ENCODE measurements at places on chromosomes 12 and 14.

DNA sequence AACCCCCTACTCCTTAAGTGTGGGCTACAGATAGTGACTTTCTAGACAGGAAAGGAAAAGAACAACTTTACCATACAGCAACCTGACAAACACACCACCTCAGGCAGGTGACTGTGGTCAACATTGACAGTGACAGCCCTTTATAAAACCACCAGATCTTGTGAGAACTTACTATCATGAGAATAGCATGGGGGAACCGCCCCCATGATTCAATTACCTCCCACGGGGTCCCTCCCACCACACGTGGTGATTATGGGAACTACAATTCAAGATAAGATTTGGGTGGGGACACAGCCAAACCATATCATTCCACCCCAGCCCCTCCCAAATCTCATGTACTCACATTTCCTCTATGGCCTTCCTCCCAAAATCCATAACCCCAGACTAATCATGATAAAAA lies 16.3 kb downstream of the OR10P1 start:
- no peak for DNase-seq

GRCh38 chr12:45204757-45205156 lies 11.1 kb upstream of the ANO6 start:
- no peak for DNase-seq

DNA sequence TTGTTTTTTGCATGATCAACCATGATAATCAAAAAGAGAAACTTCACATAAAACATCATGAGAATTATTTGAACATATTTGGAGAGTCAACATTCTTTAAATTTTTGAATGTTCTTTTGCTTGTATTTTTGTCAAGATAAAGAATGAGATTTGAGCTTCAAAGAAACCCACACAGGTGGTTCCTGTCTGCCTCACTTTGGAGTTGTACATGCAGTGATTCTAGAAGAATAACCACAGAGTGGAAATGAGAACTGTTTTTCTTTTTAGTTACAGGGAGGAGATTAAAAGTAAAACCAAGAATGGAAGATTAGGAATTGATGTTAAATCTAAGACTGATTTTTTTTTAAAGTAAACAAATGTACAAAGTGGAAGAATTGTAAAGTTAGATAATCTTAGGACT lies 2.3 kb upstream of the ZNF705A start:
- no peak for DNase-seq

- DNase-seq = peak; percentile 99
Observed at GRCh38 chr12:130871286-130872178, at the start of gene RAN. Gene RAN (plus strand): TSS chr12:130872066. CDS start chr12:130872594, 528 bp downstream.

DNA sequence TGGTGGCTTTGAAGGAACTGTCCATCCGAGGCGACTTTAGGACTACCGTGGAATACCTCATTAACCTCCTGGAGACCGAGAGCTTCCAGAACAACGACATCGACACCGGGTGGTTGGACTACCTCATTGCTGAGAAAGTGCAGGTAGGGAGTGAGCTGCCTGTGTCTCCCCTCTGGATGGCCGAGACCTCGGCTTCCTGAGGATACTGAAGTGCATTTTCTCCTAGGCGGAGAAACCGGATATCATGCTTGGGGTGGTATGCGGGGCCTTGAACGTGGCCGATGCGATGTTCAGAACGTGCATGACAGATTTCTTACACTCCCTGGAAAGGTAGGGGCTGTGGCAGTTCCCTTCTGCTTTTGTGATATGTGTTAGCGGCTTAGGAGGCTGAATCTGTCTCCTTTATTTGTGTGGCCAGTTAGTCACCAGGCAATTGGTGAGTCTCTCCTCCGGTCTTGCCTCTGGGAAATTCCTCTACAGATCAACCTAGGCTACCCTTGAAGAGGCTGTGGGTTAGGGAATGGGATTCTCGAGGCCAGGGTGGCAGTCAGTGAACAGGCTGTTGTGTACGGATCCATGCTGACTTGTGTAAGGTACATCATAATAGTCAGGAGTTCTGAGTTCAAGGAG lies 75.3 kb downstream of the ACACB start:
- no peak for DNase-seq

GRCh38 chr12:46526233-46526632 lies 153.7 kb upstream of the SLC38A2 start:
- no peak for DNase-seq

DNA sequence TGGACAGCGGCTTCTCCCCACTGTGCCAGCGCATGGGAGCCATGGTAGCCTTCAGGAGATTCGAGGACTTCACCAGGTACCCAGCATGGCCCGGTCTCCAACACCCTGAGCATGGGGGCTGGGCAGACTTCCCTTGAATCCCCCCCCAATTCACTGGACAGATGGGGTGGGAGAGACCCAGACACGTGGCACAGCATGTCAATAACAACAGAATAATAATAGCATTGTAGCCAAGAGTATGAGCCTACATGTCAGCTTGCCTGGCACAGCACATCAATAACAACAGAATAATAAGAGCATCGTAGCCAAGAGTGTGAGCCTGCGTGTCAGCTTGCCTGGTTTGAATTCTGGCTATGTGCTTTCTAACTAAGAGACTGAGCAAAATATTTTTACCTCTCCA lies 76.4 kb downstream of the FOXN4 start:
- no peak for DNase-seq

DNA sequence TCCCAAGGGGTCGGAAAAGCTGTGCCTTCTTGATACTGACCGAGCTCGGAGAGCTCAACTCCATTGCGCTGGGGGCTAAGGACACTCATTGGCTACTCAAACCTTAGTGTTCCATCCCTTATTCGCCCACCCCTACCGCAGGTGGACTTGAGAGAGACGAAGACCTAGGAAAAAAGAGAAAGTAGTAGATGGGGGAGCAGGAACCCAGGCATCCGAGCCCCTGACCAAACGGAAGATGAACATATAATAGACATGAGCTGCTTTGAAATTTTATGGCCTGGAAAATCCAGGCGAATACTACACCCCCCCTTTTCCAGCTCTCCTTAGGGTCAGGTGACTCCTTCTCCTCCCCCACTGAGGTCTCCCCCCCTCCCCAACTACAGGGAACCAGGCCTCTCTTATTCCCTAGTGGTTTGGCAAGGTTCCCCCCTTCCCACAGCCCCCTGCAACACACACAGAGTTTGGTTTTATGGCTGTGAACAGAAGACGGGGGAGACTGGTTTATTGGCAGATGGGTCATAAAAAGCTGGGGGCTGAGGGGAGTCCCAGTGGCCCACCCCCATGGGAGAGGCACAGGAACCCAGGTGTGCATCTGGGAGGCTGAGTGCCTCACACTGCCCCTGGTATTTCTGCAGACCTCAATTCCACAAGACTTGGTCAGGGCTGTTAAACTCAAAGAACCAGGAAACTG lies 1.6 kb downstream of the GDF11 start:
- DNase-seq = no peak

GRCh38 chr12:103986829-103987228 lies 21.2 kb downstream of the TDG start:
- DNase-seq = no peak

- no peak for DNase-seq
Observed at GRCh38 chr12:97701901-97702300, 239.3 kb downstream of the RMST start.

- no peak for DNase-seq
Observed at GRCh38 chr14:96631621-96632362, 129.6 kb downstream of the PAPOLA start.

DNA sequence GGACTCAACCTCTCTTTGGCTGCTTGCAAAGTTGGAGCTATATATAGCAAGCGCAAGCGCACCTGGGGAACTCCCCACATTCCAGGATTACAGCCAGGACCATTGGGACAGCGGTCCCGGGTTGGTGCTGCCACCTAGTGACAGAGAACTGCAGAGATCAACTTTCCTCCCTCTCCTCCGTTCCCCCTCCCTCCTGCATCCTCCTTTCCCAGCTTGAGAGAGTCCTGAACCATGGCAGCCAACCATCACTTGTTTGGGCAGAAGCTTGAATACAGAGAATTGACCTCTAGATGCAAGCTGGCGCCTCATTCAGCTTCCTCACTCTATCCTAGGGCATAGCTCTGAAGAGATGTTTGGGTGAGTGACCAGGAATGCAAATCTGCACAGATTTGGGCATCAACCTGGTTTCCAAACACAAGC lies 17.4 kb upstream of the FLVCR2 start:
- DNase-seq = peak; percentile 61

DNA sequence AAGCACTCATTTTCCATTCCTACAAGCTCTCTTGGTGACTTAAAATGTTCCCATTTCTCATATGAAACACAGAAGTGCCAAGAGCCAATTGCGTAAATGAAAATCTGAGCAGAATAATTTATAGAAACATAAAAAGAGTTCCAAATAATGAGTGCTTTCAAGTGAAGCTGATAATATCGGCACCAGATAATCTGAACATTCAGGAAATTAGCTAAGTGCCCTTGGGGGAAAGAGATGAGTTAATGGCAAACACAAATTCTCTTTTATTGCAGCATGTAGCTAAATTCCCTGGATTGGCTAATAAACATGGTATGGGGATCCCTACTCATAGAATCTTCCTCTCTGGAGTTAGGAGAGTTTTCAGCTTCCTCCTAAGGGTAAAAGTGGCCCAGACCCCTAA lies 46.7 kb downstream of the DAD1 start:
- DNase-seq = no peak

DNA sequence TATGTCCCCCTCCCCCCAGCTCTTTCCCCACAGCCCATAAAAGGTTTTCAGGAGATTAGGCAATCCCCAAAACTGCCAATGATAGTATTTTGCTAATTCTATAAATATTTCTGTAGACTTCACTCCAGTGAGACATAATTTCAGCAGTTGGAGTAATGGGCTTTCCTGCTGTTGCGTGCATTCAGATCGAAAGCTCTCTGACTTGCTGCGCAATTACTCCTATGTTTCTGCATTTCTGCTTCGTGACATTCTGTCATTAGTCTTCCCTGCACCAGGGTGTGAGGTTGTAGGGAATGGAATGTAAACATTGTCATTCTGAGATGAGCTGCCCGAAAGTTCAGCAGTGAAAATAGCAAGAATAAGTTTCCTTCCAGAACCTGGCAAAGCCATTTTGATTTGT lies 58.2 kb downstream of the SAMD4A start:
- no peak for DNase-seq

DNA sequence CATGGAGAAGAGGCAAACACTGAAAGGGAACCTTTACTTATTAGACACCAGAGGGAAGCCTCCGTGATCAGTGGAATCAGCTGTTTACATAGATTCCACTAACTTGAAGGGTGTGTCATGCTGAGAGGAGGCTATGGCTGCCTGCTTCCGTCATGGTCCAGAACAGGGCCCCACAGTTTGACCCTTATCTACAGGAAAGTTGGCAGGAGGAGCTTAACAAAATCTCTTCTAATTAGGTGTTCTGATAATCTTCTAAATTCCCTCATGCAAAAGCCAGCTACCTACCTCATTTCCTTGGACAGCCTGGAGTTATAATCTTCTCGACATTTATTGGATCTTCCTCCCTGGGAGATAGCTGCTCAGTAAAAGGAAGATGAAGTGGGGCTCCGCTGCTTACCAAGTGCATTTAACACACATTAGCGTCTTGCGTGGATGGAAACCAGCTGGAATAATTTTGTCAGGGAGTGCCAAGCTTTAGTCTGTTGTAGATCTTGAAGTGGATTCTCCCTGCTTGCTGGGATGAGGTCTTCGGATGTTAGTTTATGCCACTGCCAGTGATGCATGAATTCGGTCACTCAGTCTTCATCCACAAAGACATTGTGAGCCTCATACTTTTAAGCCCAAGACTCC lies 171.0 kb downstream of the PAH start:
- no peak for DNase-seq

DNA sequence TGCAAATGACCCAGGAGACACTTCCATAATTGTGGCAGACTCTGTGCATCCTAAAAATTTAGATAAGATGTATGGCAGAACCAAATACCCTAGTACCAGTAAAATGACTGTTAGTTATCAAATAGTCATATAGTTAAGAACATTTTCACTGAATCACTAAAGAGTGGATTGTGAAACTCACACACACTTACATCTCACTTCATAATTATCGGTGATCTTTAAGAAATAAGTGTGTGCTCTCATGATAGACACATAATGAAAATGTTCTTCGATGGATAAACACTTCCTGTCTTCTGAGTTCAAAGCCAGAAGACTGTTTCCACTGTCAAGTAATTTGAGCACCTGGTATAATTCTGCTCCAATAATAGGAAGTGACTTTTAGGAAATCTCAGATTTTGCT lies 19.1 kb upstream of the KLRB1 start:
- no peak for DNase-seq

DNA sequence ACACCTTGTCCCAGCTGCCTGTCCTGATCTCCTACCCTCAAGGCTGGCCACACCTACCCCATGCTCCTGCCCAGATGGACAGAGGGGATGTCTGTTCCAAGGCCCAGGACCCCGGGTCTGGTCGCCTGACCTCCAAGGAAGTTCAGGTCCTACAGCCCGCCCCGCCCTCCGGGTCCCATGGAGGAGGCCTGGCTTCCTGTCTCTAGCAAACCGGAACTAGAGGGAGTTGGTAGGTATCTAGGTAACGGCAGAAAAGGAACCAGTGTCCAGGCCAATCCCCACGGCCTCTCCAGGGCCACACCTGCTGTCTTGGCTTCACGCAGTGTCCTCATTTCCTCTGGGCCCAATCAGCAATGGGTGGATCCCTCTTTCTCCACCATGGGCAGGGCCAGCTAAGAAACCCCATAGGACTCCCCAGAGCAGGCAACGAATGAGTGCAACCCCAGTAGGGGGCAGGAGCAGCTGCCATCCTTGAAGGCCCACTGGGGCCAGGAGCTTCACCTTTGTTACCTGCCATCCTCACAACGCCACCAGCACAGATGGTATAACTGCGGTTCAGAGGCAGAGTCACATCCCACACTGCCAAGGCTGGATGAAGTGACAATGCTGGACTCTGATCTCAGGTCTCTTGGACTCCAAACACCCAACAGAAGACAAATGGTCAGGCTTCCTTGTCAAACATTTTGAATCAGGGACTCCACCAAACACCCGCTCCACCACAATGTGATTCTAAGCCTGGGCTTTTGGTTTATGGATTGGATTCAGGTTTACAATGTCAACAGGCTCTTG lies 25.1 kb upstream of the RPLP0 start:
- peak; percentile 81 for DNase-seq

GRCh38 chr14:39432619-39433451 lies 602 bp upstream of the FBXO33 start:
- peak; percentile 75 for DNase-seq

GRCh38 chr14:93039649-93040315 lies 75.9 kb downstream of the ITPK1 start:
- DNase-seq = no peak

DNA sequence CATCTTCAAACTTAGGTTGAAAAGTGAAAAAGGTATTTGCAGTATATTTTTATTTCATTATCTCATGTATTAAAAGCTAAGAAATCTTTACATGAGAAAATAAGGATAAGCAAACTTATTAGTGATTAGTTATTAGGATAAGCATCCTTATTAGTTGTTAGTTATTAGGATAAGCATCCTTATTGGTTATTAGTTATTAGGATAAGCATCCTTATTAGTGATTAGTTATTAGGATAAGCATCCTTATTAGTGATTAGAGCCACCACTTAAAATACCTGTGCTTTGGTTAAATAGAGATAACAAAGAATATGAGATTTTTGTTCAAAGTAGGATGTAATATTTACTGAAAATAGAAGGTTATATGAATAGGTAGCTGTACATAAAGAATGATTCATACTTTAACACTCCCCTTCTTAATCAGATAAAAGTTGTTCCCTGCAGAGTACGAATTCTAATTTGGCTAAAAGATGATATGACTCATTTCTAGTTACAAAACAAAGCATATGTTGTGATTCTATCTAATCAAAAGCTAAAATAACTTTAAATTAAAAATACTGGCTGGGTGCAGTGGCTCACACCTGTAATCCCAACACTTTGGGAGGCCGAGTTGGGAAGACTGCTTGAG lies 56.4 kb downstream of the KDM5A start:
- no peak for DNase-seq

GRCh38 chr14:58568322-58568721 lies 69.4 kb upstream of the DACT1 start:
- no peak for DNase-seq

GRCh38 chr12:54784115-54784514 lies 70.2 kb upstream of the MUCL1 start:
- no peak for DNase-seq

All from GM10248 (cell line).